ENCODE measurements at places on chromosomes 7 and 10.

- DNase-seq: no peak
Observed at GRCh38 chr10:44339218-44339617, 45.7 kb downstream of the CXCL12 start.

DNA sequence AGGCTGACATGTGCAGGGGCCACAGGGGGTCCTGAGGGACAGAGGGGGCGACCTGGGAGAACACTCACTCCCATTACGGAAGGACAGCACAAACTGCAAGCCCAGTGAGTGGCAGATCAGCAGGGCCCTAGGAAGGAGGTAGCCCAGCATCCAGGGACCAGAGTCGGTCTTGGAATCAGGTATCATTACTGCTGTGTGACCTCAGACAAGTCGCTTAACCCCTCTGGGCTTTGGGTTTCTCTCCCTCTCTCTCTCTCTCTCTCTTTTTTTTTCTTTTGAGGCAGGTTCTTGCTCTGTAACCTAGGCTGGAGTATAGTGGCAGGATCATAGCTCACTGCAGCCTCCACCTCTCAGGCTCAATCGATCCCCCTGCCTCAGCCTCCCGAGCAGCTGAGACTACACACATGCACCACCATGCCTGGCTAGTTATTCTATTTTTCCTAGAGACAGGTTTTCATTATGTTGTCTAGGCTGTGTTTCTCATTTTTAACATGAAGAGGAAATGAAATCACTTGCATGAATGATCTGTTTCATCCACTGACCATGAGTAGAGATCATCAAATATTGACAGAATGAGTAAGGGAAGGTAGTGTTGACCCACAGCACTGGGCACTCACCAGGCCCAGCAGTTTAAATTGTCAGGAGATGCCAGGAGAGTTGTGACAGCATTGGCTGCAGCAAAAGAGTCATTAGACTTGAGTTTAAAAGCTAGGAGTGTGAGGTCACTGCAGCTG is 49.4 kb downstream of the BUB3 start:
- no peak for DNase-seq

DNA sequence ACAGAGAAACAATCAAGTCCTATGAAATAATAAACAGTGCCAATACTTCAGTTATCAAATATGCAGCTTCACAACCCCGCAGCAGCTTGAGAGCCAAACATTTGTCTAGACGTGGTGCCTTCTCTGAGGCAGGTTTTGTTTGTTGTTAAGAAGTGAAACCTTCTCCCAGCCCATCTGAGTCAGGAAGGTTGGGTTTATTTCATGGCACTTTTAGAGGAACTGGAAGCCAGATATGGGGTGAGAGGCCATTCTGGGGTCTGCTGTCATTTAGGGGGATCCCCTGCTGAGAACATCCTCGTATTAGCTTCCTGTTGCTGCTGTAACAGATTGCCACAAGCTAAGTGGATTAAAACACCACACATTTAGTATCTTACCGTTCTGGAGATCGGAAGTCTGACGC is 113.6 kb downstream of the GRK5 start:
- no peak for DNase-seq

DNA sequence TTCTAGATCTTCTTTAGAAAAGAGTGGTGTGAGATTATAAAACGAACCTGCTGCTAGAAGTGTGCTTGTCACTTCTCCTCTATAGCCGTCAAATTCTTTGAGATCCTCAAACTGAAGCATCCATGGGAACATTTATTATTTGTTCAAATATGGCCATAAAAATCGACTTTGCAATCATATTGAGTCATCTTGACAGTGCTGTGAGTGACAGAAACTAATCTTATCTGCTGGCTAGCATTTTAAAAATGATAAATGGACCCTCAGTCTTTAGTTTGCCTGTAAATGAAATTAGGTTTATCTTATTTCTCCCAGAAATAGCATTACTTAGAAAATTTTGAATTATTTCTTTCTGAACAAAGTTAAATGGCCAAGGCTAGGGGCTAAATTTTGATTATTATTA is 290.8 kb downstream of the EXOC4 start:
- DNase-seq: no peak

Data from EL (cell line).